ENCODE measurements at places on chromosomes 11 and 22. TPM values are rescaled to one million over a fixed set of nuclear protein-coding genes. Genes with fewer than 3 reads are reported as not detected.

DNA sequence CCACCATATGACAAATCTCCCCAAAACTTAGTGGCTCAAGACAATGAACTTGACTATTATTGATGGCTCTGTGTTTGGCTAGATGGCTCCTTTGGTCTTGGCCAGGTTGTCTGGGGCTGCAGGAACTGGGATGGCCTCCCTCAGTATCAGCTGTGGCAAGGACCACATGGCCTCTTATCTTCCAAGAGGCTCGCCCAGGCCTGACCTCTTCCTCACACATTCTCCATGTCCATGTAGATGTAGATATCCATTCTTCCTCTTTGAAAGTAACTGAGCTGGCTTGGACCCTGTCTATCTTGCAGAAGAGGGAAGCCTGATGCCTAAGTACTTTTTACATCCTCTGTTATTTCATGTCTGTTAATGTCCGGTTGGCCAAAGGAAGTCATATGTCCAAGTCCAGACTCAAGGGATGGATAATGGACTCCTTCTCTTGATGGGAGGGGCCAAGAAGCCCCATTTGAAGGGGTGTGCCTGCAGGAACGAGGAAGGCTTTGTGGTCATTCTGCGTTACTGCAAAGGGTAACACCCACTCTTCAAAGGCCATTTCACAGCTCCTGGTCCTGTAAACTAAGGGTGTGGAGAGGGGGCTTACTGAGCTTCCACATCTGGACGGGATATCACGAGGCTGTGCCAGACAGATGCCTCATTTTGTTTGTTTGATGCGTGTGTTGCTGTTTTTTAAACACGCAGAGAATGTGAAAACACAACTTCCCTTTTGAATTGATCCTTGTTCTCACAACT, 87.1 kb downstream of the GRIK4 start:
- DNase-seq, result no peak

DNA sequence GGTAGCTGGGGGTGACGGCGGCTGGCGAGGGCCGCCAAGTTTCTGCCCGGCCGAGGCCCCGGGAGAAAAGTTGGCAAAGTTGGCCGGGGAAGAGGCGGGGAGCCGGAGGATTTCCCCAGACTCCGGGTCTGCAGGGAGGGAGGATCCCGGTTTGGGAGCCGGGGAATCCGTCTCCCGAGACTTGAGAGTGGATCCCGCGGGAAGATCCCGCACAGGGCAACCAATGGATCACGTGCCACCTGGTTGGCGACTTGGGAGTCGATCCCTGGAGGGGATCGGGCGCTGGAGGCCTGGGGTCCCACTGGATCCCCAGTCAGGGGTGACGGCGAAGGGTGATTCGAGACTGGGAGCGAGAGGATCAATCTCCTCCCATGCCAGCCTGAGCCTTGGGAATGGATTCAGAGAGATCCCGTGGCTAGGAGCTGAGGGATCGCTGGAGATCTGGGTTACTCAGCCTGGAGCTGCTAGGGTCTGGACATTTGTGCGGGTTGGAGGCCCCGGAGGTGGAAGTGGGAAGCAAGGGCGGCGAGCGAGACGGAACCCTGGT, 394 bp downstream of the KIAA1671 start:
- no peak for DNase-seq

DNA sequence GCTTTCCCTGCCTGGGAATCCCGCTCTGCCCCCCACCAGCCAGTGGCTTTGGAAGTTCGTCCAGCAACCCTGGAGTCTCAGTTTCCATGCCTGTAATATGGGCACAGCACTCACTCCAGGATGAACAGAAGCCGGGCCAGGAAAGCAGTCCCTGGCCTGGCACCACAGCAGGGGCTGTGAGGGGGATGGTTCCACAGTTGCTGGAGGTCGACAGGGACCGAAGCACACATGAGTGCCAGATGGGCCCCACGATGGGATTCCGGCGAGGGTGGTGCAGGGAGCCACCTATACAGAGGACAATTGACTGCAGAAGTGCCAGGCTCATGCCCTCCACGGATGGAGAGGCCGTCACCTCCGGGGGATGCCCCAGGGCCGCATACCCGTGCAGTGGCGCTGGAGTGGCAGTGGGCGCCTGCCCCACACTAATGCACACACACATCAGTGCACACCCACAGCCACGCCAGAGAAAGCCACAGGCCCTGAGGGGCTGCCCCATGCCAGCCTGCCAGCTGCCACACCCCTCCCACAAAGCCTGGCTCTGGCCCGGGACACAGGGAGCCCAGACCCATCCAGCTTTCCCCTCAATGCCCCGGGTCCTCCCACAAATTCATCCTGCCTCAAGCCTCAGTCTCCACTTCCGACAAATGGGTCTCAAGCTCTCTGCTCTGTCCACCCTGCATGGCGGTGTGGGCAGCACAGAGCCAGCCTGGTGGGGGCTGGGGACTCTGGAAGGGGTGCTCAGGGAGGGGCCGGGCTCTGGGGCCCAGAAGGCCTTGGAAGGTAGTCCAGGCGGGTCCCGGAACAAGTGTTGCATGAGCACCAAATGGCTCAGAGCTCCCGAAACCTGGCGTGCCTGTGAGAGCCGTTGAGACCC, 9.7 kb downstream of the ASCL2 start:
- no peak for DNase-seq

GRCh38 chr11:118845369-118845768, 38.3 kb upstream of the CXCR5 start:
- no peak for DNase-seq

DNA sequence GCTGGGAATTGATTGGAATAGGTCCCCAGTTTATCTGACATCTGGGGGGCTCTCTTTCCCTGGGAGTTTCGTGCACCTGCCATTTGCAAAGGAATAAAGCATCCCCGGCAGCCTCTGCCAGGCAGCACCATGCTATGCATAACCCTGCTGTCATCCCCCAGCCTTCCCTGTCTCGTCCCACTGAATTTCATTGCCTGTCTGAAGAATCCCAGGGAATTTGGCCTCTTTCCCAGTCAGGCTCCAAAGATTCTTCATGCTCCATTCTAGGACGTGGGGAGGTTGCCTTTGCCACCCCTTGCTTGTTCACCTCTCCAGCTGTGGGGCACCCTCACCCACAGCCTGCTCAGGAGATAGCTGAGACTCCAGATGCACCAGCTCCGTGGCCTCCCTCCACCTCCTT, 195.1 kb upstream of the TBCEL start:
- DNase-seq, result no peak

GRCh38 chr22:19522881-19523239, 1.4 kb downstream of the CLDN5 start:
- DNase-seq, result no peak

GRCh38 chr22:36008565-36008964, 20.1 kb downstream of the RBFOX2 start:
- DNase-seq, result no peak

GRCh38 chr22:48837341-48837935, 990.2 kb downstream of the BRD1 start:
- DNase-seq, result no peak

DNA sequence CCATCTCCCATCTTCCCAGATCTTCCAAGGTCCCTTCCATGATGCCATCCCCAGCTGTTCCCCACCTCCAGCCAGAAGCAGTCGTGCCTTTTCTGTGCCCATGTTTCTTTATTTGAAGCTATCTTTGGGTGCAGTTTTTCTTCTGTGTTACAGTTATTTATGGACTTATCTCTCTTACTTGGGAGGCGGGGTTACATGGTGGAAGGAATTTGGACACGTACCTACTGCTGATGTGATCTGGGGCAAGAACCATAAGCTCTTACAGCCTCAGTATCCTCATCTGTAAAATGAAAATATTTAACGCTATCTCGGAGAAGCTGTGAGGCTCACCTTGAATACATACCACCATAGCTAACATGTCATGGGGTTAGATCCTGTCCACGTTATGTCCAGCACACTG, 98.9 kb downstream of the ZBTB16 start:
- no peak for DNase-seq

Gene LUZP2
- not detected for total RNA-seq

Gene P2RY2
- total RNA-seq, result not detected

Gene MRGPRX4
- total RNA-seq, result not detected

Gene LMNTD2
- 7.0 TPM for total RNA-seq

Gene C11orf86
- total RNA-seq, result not detected

Gene FGF3
- total RNA-seq, result not detected

Data from CD4-positive, alpha-beta memory T cell (primary cell).